MM.1S (cell line): ENCODE measurements at places on chromosomes 13 and 19.

- no peak overlapping the region for H3K27ac ChIP-seq
- no peak for DNase-seq
- no peaks in the 10 kb centered on the region for H3K36me3 ChIP-seq
- H3K4me3 ChIP-seq = no peak overlapping the region
These were observed 119.6 kb downstream of the RFC3 start for GRCh38 chr13:33937373-33938098.

GRCh38 chr19:30360376-30361106, 11.6 kb upstream of the ZNF536 start:
- peaks cover 87% of the 10 kb centered on the region for H3K27me3 ChIP-seq
- H3K4me3 ChIP-seq = no peak overlapping the region
- no peaks in the 10 kb centered on the region for H3K36me3 ChIP-seq
- no peak for DNase-seq
- H3K4me1 ChIP-seq = no peaks in the 10 kb centered on the region

GRCh38 chr13:113535381-113535781, 44.9 kb upstream of the DCUN1D2 start:
- no peaks in the 10 kb centered on the region for H3K4me1 ChIP-seq
- H3K4me3 ChIP-seq = no peak overlapping the region
- H3K36me3 ChIP-seq = no peaks in the 10 kb centered on the region
- no peaks in the 10 kb centered on the region for H3K27me3 ChIP-seq

- no peaks in the 10 kb centered on the region for H3K36me3 ChIP-seq
- H3K4me1 ChIP-seq = no peaks in the 10 kb centered on the region
- H3K27me3 ChIP-seq = no peaks in the 10 kb centered on the region
- H3K4me3 ChIP-seq = no peak within 1 kb of the TSS
- no peak within 1 kb of the TSS for H3K27ac ChIP-seq
- no peak for DNase-seq
These were observed at the start of gene ZNF793 for GRCh38 chr19:37506387-37507166. Gene ZNF793 (plus strand): TSS chr19:37506939. CDS start chr19:37523440, 16,501 bp downstream.

DNA sequence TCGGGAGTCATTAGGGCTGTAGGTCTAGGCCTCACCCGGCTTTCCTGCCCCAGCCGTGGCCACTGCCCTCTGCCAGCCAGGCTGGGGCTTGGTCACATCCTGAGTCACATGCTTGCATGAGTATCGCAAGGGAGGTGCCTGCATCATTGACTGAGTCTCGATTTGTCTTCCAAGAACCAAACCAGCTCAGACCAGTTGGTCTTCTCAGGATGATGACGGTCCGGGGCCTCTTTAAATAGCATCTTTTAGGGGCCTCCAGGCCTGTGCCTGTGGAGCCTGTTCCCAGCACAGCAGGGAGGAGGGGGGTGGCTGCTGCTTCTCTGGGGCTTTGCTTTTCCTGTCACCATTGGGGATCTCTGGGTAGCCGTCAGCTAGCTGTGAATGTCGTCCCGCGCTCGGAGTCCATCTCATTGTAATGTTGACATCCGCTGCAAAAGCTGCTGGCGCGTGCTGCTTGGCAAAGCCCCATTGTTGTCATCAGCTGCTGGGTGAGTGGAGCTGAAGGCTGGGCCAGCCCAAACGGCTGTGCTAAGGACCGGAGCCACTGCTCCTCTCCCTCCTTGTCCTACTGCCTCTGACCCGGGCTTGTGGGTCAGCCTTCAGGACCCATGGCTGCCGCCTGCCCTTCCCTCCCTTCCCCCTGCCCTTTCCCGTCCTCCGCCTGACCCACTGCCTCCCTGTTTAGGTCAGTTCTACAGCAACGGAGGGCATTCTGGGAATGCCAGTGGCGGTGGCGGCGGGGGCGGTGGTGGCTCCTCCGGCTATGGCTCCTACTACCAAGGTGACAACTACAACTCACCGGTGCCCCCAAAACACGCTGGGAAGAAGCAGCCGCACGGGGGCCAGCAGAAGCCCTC, 14.3 kb upstream of the QTRT1 start:
- peaks cover 30% of the 10 kb centered on the region for H3K36me3 ChIP-seq
- no peak overlapping the region for H3K4me3 ChIP-seq
- no peak overlapping the region for H3K27ac ChIP-seq
- H3K27me3 ChIP-seq = no peaks in the 10 kb centered on the region

GRCh38 chr19:3538965-3539755, at the start of gene TEKTIP1:
Gene TEKTIP1 (plus strand): TSS chr19:3539174. CDS start chr19:3539178, 4 bp downstream.
- no peaks in the 10 kb centered on the region for H3K4me1 ChIP-seq
- DNase-seq = no peak
- no peaks in the 10 kb centered on the region for H3K36me3 ChIP-seq
- H3K27ac ChIP-seq = no peak within 1 kb of the TSS
- no peak within 1 kb of the TSS for H3K4me3 ChIP-seq

DNA sequence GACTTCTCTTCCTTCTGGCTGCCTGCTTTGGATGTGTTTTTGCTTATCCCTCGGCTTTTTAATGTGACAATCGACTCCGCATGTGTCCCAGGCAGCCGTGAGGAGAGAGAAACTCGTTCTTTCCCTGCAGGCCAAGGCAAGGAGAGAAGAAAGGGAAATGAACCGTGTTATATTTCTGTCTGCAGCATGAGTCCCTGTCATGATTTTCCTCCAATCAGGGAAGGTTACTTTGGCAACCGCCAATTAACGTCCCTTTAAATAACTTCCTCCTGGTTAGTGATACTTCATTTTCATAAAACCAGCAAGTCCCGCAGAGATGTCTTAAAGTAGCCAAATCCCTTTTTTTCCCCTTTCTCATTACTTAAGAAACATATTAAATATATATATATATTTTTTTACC, 42.6 kb downstream of the RFC3 start:
- no peak overlapping the region for H3K27ac ChIP-seq
- no peaks in the 10 kb centered on the region for H3K27me3 ChIP-seq
- H3K4me3 ChIP-seq = no peak overlapping the region
- no peaks in the 10 kb centered on the region for H3K4me1 ChIP-seq
- H3K36me3 ChIP-seq = no peaks in the 10 kb centered on the region

DNA sequence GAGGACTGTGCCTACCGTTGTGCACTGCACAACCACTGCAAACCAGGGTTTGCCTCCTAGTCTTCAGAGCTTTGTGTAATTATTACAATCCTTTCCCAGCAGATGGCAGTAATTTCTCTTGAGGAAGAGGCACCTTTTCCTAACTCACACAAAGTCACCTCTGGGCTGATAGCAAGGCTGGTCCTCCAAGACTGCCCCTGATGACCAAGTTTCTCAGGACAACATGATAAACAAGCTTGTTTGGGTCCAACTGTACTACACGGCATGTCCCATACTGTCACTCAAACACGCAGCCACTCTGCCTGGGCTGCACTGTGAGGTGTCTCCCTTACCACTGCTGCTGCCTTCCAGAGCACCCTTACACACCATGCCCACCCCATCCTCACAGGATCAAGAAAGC, 39.3 kb downstream of the RFXAP start:
- no peak overlapping the region for H3K4me3 ChIP-seq
- no peaks in the 10 kb centered on the region for H3K36me3 ChIP-seq
- peak; percentile 18 for DNase-seq
- no peaks in the 10 kb centered on the region for H3K27me3 ChIP-seq
- no peak overlapping the region for H3K27ac ChIP-seq

DNA sequence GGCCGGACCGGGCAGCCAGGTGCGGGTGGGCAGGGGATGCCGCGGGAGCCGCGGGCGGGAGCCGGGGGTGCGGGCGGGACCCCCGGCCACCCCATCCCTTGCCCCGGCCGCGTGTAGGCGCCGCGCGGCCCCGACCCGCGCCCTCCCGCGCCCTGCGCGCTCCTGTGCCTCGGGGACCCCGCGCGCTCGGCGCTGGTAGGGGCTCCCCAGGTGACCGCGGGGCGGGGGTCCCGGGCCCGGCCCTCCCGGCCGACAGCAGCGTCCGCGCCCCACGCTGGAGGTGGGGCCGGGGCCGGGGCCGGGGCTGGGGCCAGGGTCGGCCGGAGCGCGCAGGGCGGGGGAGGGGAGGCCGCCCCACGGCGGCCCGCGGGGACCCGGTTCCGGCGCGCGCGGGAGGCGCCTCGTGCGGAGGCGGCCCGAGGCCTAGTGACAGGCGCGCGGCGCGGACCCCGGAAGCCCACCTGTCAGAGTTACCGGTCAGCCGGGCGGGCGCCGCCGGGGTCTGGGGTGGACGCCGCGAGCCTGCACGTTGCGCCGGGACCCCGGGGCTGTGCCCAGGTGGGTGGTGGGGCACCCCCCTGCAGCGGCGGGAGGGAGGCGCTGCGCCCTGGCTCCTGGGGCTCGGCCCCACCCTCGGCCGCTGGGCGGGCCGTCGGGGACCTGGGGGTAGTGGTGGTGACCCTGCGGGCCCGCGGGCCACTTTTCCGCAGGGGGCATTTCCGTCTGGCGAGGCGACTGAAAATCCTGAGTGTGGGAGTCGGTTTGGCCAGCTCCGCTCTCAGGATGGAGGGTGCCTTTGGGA, 518 bp downstream of the TFDP1 start:
- H3K4me1 ChIP-seq = peaks cover 14% of the 10 kb centered on the region
- H3K27me3 ChIP-seq = no peaks in the 10 kb centered on the region
- H3K4me3 ChIP-seq = peak overlapping the region; percentile 73

DNA sequence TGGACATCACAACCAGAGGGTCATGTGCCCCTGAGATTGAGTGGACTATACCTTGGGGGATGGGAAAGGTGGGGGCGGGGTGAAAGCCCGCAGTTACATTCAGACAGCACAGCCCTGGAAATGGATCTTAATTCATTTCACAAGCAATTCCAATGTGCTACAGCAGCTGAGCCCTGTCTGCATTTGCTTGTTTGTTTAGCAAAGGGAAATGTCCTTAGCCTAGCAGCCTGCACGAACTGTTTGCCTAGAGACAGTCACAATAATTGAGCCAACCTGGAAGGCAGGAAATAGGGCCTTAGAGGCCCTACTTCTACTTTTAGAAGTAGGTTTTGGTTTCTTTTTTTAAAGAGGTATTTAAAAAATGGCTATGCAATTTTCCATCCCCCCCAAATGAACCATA, 177.3 kb upstream of the KL start:
- H3K36me3 ChIP-seq = no peaks in the 10 kb centered on the region
- H3K4me3 ChIP-seq = no peak overlapping the region
- H3K27me3 ChIP-seq = no peaks in the 10 kb centered on the region
